ENCODE measurements at places on chromosomes 11 and 22.

GRCh38 chr22:35995772-35996171 is 32.9 kb downstream of the RBFOX2 start:
- ATAC-seq = no peak

DNA sequence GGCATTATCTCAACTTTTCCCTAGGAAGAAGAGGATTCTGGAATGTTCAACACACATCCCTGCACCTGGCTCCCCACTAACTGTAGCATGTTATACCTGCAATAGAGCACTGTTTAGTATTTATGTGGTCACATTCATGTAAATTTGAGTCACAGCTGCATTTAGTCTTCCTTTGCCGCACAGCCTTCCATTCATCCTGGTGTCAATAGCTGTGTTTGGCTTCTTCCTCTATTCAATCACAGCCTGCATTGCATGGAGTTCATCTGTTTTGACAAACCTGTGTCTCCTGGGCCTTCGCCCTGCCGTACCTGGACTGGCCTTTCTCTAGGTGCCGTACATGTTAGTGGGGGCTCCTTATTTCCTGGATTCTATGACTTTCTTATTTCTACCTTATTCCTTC is 4.1 kb upstream of the C22orf39 start:
- no peak for ATAC-seq

GRCh38 chr11:133064152-133064877 is 468.0 kb downstream of the OPCML start:
- no peak for ATAC-seq

GRCh38 chr11:87954476-87954875 is 220.8 kb downstream of the RAB38 start:
- ATAC-seq = no peak

DNA sequence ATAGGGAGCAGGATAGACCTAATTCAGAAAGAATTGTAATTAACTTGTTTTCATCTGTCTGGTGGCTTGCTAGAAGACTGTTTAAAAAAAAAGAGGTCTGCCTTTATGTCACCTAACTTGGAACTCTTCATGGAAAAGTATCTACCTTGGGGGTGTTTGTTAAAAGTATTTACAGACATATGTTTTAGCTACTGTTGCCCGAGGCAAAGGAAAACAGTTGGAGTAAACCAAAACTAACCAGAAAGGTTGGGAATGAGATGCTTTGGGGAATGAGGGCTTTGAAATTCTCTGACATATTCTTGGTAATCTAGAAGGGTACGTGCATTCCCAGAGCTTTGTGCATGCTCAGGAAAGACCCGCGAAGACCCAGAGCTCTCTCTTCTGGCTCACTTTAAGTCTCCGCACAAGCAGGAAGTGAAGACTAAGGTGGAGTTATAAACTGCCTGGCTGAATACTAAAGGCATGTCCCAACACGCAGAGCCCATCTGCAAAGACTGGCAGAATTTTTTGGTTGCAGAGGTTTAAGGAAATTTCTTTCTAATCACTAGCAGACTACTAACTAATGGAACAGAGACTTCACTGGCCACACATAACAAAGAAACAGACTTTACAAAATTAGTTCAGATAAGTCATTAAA is 33.2 kb downstream of the HIKESHI start:
- no peak for ATAC-seq

DNA sequence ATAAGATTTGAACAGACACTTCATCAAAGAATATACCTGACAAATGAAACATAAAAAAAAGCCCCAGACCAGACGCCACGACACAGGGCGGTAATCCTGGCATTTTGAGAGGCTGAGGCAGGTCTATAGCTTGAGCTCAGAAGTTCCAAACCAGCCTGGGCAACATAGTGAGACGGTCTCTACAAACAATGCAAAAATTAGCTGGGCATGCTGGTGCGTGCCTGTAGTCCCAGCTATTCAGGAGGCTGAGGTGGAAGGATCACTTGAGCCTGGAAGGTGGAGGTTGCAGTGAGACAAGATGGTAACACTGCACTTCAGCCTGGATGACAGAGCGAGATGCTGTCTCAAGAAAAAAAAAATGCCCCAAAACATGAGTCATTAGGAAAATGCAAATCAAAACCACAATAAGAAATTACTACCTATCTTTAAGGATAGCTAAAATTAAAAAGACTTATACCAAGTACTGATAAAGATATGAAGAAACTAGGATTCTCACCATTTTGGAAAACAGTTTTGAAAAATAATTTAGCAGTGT is 91.7 kb upstream of the GRAMD1B start:
- ATAC-seq = no peak

DNA sequence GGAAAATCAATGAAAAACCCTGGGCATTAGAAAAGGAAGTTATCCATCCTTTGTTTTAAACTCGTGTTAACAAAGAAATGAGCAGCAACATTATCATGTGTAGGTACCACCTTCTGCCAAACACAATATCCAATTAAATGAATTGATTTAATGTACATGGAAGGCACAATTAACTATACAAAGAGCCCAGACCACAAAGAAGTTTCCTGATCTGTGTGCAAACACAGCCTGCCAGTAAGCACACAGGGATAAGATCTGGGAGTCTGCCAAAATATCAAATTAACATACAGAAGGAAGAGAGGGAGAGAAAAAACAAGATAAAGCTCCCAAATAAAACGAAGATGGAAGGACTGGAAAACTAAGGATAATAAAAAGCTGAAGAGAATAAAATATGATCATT is 54.1 kb upstream of the SLC25A1 start:
- ATAC-seq = no peak

GRCh38 chr22:32897400-32897799 is 95.9 kb downstream of the TIMP3 start:
- no peak for ATAC-seq

DNA sequence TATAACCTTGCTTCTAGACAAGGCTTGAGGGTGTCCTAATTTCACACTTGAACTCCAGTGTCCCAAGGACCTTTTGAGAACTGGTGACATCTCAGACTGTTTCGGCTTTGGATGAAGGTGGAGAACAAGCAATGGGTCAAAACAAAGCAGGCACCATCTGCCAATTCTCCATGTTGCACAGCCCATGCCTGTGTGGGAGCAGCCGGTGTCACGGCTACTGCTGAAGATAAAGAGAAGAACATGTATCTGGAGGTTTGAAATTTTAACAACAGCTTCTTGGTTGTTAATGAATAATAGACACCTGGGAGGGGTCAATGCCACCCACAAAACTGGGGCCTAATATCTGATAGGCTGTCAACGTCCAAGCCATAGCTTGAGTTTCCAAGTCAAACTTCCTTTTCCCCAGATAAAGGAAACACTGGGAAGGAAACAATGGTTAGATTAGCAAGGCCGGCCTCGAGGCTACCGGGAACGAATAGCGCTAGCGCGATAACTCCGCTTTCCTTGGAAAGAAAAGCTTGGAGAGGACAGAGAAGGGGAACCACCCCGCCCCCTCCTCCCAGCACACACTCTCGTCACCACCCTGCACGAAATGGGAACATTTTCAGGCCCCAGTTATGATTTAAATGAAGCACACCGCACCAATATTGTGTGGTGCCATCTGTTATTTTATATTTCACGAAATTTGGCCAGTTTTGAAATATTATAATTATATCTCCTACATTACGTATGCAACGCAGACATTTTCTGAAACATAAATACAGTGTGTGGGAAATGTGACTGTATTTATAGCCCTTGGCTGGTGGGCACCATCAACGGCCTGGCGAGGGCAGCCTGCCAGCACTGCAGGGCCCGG is 21.8 kb upstream of the OPCML start:
- no peak for ATAC-seq

DNA sequence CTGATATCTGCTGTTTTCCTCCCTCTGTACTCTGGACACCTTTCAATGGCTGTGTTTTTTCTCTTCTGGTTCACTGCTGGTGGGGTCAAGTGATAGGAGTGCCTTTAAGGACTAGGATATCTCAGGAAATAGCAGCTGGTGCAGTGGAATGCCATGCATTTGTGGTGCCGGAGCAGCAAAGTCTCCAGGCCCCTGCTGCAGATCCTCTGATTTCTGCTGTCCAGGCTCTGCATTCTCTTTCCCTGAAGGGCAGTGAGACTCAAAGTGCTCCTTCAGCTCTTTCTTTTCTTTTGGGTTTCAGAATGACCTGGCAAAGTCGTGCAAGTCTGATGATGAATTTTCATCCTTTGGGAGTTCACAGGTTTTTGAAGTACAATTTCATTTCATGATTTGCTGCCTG is 774.3 kb downstream of the FAM181B start:
- ATAC-seq = no peak

GRCh38 chr11:68658661-68659060 is 25.7 kb upstream of the GAL start:
- no peak for ATAC-seq
